Muscle of arm (tissue), 14 donors: ENCODE measurements at places on chromosomes 16 and 17. TPM values are rescaled to one million over a fixed set of nuclear protein-coding genes. Genes with fewer than 3 reads are reported as not detected.

DNA sequence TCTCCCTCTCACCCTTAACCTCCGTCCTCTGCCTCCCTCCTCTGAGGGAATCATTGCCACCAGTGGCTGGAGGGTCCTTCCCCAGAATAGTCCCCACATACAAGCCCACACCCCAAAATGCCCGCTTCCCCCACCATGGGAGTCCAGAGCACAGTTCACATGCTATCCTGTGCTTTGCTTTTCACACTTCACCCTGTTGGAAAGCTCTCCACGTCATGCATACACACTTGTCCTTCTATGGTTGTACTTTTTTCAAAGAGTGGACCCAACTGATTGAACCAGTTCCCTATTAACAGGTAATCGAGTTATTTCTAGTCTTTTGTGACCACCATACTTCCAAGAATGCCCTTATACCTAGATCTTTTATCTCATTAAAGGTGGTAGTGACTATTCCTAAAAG, 23.8 kb upstream of the KIFC3 start:
- no peak for DNase-seq

- peak; percentile 25 for DNase-seq
Measured at GRCh38 chr17:38357486-38358123, 6.0 kb downstream of the SOCS7 start.

Gene RPS6KB1
- polyA plus RNA-seq, result 41.5 TPM

DNA sequence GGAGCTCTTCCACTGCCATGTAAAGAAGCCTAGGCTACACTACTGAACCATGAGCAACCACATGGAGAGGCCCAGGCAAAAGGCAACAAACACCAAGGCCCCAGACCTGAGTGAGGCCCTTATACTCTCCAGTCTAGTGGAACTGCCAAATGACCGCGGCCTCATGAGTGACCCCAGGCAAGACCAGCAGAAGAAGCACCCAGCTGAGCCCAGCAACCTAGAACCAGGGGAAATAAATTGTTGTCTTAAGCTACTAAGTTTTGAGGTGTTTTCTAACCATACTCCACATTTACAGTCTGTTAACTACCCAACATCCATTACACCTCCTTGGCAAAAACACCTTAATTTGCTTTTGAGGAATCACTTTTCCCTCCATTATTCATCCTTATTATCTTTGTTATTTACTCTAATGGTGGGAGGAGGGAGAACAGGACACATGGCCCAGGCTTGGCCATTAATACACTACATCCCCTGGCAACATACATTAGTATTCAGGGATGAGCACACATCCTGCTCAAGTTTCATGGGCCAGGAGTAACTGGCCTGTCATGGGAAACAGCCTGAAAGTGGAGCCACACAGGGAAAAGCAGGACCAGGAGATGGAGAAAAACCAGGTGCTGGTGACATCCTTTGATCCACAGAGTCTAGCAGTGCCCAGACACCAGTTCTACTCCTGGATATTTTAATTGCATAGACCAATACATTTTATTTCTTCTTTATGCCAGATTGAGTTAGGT, 26.2 kb downstream of the SLC39A11 start:
- DNase-seq, result no peak

DNA sequence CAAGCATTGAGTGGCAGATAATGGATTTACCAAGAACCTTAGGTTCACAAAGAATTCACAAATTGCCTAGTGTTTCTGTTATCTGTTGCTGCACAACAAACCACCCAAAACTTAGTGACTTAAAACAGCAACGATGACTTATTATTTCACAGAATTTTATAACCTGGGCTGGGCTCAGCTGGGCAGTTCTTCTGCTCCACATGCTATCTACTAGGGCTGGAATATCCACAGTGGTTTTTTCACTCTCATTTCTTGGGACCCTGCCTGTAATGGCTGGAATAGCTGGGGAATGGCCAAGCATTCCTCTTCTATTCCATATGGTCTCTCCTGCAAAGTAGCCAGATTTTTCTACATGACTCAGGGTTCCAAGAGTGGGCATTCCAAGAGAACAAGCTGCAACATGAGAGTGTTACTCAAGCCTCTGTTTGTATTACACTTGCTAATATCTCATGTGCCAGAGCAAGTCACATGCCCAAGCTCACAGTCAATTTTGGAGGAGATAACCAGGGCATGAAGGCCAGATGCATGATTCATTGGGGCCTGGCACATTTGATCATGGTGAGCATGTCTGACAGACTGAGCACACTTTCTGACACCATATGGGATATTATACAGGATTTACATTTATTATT, 4.9 kb upstream of the PSMD7 start:
- no peak for DNase-seq

DNA sequence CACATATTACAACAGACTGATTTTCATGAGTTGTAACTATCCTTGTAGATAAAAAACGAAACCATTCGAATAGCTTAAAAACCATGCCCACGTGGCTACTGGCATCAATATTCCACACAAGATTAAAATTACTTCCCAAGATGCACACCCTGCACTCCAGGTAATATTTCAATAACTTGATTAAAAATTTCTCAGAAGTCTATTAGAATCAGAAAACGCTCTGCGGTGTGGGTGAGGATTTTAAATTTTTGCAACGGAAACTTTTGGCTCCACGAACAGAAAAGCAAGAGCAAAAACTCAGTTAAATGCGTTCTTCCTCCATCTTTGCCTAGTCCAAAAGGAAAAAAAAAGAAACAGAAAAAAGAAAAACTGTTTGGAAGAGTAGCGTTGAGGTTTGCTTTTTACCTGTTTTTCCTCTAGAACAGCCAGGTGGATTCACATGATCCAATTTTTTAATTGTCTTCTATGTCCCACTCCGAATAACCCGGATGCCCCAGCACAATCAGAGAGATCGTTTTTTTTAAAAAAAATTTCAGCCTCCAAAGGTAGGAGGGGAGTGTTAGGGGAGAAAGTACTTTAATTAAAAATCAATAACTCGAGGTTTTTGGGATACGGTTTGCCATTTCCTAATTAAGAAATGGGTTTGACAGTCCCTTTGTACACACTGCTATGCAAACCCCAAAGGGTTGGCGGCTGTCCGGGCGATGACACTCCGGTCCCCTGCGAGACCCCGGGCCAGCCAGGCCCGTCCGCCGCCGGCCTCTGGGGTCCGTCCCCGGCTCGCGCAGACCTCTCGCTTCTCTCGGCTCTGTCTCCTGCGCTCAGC, 708 bp upstream of the NFAT5 start:
- DNase-seq, result peak; percentile 31

Gene LGALS9B
- polyA plus RNA-seq, result not detected

Gene USH1G
- not detected for polyA plus RNA-seq

GRCh38 chr17:14768923-14769322, 468.0 kb downstream of the HS3ST3B1 start:
- DNase-seq, result no peak

GRCh38 chr16:48232493-48233040, 11.5 kb upstream of the LONP2 start:
- DNase-seq, result no peak

Gene C16orf82
- not detected for polyA plus RNA-seq

Gene CD300LF
- polyA plus RNA-seq, result not detected

GRCh38 chr17:17966399-17966798, 5.8 kb downstream of the TOM1L2 start:
- no peak for DNase-seq

Gene TLCD1
- polyA plus RNA-seq, result 3.4 TPM

- DNase-seq, result no peak
Measured at GRCh38 chr17:76104140-76104895, 731 bp upstream of the EXOC7 start.

- no peak for DNase-seq
Measured at GRCh38 chr16:83402967-83403366, 404.8 kb upstream of the HSBP1 start.

- DNase-seq, result peak; percentile 49
Measured at GRCh38 chr17:2056206-2057174, 1.6 kb downstream of the HIC1 start.

Gene CDH1
- 1.4 TPM for polyA plus RNA-seq

Gene CAMKK1
- polyA plus RNA-seq, result 6.3 TPM

DNA sequence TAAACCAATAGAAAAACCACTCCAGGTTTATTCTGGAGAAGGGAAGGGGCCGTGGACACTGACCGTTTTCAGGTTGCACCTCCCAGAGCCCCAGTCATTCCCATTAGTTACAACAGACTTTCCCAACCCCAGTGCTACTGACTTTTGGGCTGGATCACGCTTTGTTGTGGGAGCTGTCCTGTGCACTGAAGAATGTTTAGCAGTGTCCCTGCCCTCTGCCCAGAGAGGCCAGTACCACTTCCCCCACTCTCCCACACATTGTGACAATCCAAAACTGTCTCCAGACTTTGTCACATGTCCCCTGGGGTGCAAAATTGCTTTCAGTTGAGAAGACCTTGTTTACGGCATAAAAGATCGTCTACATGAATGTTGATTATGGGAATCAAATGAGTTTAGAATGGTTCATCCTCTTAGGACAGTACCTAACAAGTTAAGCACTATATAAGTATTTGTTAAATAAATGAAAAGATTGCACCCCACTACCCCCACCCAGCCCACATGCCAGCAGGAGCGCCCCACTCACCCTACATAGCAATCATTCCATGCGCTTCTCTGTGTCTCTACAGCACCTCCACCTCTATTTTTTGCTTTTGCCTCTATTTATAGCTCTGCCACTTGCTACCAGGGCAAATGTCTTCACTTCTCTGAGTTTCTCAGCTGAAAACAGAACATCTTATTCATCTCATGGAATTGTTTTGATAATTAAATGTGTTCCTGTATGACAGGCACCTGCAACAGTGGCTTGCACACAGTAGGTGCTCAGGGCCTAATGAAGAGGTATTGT, 104.9 kb downstream of the AXIN2 start:
- DNase-seq, result no peak

DNA sequence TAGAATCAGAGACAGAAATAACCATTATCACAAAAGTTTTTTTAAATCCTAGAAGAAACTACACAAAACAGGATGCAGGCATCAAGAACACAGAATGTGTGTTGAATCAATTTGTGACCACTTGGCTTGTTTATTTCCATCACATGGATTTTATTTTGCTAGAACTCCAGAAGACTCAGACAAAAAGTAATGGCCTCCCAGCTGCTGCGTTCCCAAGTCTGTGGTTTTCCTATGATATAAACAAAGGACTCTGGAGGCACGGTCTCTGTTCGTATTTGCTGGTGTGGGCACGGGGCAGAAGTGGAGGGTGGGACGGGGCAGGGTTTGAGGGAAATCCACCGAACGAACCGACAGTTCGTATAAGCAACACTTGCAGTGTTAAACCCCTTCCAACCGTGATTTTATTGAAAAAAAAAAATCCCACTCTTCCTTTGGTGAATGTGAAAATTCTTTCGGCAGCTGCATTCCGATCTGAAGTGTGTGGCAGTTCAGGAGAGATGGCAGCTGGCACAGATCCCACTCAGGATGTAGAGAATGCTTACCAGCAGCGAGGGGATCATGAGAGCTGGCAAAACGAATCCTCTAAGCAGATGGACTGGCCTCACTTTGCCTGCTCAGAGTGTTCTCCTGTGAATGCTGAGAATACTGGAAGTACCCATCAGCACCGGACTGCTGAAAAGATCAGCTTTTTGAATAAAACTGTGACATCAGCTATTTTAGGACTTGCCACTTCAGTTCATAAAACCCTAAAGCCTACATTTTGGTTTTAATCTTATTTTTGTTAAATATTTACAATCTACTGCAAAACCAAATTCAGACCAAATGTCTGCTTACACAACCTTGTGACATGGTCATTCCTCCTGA, 165.2 kb downstream of the VPS53 start:
- DNase-seq, result peak; percentile 29

DNA sequence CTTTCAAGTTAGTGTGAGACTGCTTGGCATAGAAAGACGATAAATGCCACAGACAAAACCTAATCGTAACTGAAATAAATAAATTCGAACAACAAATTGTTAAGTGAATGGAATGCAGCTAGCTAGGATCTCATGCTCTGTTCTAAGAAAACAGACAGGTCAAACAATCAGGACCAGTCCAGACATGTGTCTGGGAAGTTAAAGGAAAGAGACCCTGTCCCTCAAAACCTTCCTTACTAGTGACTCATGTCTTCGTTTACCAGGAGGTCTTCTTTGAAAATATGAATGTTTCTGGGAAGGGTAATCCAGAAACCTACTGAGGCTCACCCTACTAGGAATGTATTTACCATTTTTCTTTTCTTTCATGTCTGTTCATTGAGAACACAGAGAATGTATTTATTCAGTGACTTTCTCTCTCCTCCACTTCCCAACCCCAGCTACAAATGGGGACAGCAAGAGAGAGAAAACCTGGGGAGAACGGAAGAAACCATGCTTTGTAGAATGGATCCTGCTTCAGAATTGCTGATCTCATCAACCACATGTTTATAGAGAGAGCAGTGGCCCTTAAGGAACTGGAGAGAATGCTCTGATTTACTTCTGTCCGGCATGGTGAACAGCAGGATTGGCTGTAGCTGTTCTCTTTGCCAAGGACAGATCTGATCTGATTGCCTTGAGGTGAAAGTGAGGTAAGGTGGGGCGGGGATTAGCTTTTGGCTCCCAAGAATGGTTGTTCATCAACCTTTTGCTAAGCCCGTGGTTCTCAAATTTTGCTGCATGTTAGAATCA, 39.4 kb upstream of the DHX8 start:
- DNase-seq, result no peak

Gene CTRB2
- not detected for polyA plus RNA-seq

DNA sequence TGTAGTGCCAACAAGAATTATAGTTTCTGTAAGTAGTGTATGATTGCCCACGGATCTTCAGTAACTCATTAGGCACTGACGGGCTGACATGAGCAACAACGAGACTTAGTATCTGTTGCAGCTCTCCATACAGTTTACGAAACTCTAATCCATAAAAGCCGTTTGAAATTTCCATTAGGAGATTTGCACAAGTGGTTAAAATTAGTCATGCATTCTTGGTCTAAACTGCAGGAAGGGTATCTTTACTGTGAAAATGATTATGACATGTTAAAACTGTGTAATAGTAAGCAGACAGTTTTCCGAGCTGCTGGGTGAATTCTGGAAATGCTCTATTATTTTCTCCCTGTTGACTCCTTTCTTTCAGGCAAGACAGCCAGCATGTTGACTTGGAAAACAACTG, 605.0 kb downstream of the WWOX start:
- DNase-seq, result no peak
